ENCODE measurements at places on chromosomes 5 and 9.

DNA sequence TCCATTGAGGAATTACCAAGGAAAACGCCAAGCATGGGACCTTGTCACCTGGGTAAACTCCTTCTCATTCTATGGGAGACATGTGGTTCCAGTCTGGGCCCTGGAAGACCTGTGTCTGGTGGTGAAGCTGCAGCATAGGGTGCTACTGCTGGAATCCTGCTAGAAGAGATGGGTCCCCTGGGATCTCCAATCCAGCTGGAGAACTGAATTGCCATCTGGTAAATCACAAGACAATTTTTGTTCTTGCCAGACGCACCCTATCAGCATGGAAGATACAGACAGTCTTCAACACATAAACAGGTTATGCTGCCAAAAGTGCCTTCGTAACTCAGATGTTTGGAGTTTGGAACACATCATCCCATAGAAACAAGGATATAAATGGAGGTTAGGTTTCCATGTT lies 424.0 kb upstream of the BRINP1 start:
- DNase-seq = no peak

- peak; percentile 45 for DNase-seq
Observed at GRCh38 chr9:83285445-83286225, 222.7 kb upstream of the RASEF start.

DNA sequence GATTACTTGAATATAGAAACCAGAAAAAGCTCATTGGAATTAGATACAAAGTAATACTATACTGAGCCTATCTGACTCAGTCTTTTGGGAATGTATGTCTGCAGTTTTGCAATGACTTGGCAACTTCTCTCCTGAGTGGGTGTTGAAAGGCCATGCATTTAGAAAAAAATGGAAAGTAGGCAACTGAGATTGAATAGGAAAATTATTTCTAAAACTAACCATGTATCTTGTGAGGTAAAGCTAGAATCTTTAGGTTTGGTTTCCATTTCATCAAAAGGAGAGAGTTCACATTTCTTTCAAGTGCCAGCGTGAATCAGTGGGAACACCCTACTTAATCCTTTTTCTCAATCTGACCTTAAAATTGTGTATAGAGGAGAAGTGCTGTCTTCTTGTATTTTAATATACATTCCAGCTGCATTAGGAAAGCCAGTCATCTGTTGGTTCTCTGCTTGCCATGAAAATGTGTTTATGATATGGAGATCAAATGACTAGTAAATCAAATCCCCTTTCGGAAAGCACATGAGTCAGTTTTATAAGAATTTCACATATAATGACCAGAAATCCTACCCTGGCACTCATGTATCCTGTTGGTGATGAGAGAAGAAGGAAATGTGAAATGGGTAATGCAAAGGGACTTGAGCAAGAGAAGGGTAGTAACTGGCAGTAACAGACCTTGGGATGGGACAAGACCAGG lies 30.4 kb downstream of the NFX1 start:
- no peak for DNase-seq

DNA sequence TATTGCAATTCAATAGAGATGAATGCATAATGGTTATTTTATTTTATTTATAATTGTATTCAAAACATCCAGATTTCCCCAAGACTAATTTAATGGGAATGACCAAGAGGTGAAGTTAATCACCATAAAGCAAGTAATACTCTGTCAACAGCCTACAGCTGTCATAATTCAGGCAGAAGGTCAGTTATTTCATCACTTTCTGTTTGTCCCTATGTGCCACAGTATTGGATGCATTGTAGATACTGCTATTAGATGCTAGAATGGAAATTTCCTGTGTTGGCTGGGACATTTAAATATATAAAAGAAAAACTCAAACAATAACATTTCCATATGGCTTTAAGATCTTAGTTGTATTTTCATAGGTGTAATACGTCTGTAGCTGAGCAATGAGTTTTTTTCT lies 56.7 kb upstream of the MINAR2 start:
- DNase-seq = no peak

- no peak for DNase-seq
Observed at GRCh38 chr5:71719063-71719964, at the start of gene CARTPT. TSS of gene CARTPT (plus strand) at chr5:71719275. CDS start at chr5:71719294, 19 bp downstream.

DNA sequence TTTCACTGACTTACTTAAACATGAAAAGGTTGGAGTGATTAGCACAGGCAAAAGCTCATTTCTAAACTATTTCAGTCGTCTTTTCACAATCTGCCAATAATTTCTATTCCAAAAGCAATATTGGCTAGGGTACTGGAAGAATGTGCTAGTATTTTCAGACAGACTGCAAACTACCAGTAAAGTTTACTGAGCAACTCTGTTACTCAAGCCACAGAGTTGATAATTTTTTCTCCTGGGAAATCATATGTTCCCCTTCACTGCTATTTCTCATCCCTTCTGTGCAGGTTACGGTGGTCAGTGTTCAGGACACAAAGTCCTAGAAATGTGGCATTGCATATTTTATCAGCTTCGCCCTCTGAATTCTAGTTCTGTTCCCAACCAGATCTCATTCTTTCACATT lies 343.3 kb upstream of the TNC start:
- no peak for DNase-seq

- peak; percentile 24 for DNase-seq
Observed at GRCh38 chr5:133423618-133424282, 188.6 kb downstream of the FSTL4 start.

DNA sequence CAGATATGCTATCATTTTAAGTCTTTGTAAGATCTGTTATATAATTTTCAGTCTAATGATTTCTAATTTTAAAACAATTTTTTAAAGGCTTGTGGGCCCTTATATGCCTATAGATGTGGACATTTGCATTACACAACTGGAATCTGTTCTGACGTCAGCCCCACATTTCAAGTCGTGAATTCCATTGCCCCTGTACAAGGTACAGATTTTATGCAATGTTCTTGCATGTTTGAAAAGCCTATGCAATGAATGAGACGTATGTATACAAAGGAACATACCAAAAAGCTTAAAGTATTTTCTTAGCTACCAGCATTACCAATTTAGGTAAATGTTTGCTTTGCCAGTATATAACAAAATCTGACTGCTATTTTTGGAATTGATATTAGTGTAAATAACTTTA lies 77.2 kb downstream of the ITGA1 start:
- DNase-seq = no peak

DNA sequence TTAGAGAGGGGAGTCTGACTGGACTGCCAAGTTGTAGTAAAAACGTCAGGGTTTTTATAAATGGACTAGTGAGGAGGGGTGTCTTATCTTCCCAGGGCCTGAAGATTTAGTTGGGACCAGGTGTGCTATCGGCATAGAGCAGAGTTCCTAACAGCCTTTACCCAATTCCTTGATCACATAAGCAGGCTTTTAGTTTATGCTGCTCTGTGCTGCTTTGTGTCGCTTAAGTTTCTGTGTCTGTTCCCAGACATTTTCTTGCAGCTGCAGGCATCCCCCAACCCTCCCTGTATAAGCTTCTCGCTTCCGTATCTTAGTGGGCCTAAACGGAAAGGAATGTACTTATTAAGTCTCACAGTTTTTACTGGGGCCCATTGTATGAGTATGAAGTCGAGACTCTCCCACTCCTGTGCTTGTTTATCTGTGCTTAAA lies 2.6 kb upstream of the SMC5 start:
- DNase-seq = no peak

DNA sequence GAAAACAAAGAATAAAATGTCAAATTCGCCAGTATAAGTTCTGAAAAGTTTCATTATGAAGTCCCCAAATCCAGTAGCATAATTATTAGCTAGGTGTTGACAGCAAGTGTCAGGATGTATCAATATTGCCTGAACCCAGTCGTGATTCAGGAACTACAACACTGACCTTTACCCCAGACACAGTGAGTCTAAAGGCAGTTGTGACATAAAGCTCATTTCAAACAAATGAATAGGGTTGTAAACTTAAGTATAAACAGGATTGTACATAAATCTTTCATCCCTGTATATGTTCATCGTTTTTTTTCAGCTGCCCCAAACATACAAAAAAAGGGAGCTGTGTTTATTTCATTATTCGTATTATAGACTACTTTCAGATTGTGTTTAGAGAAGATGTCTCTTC lies 385.7 kb downstream of the PLK2 start:
- no peak for DNase-seq

- DNase-seq = no peak
Observed at GRCh38 chr5:52735139-52735538, 52.6 kb upstream of the ITGA1 start.

- DNase-seq = no peak
Observed at GRCh38 chr9:7342736-7343135, 456.8 kb downstream of the DMAC1 start.

- no peak for DNase-seq
Observed at GRCh38 chr9:128169925-128170324, 9.9 kb downstream of the BBLN start.

- DNase-seq = no peak
Observed at GRCh38 chr5:54746346-54746745, 228.8 kb downstream of the SNX18 start.

Measured in C1 segment of cervical spinal cord (tissue), 14 donors.